ENCODE measurements at places on chromosomes 16 and 17. TPM values are rescaled to one million over a fixed set of nuclear protein-coding genes. Genes with fewer than 3 reads are reported as not detected.

CDH8 gene
- 28.5 TPM for total RNA-seq

- H3K27me3 ChIP-seq, result no peaks in the 10 kb centered on the region
- peaks cover 83% of the 10 kb centered on the region for H3K36me3 ChIP-seq
- no peak overlapping the region for H3K27ac ChIP-seq
- no peaks in the 10 kb centered on the region for H3K4me1 ChIP-seq
Measured at GRCh38 chr16:89104930-89105571, 11.4 kb downstream of the ACSF3 start.

DNA sequence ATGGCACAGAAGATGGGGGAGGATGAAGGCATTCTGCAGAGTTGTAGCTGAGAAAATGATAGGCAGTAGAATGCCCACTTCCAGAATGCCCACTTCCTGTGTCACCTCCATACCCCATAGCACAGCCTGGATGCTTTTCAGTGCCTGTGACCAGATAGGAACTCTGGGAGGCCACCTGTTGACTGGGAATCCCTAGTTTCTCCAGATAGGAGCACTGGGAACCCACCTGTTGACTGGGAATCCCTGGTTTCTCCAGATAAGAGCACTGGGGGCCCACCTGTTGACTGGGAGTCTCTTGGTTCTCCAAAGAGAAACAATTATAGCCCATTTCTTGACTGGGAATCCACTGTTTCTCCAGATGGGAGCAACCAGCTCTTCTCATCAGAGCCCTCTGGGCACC lies 11.6 kb downstream of the CPHXL start:
- no peak overlapping the region for H3K4me3 ChIP-seq
- no peaks in the 10 kb centered on the region for H3K4me1 ChIP-seq
- no peak for DNase-seq
- H3K36me3 ChIP-seq, result no peaks in the 10 kb centered on the region
- no peak overlapping the region for H3K27ac ChIP-seq
- H3K27me3 ChIP-seq, result no peaks in the 10 kb centered on the region

- no peak for DNase-seq
- peak overlapping the region; percentile 80 for H3K4me3 ChIP-seq
- peaks cover 23% of the 10 kb centered on the region for H3K4me1 ChIP-seq
- peaks cover 36% of the 10 kb centered on the region for H3K36me3 ChIP-seq
Measured at GRCh38 chr16:30875871-30876801, 17.7 kb downstream of the BCL7C start.

GRCh38 chr16:15482068-15482747 lies 47.8 kb downstream of the BMERB1 start:
- no peaks in the 10 kb centered on the region for H3K27me3 ChIP-seq
- no peaks in the 10 kb centered on the region for H3K36me3 ChIP-seq
- DNase-seq, result no peak
- no peak overlapping the region for H3K27ac ChIP-seq
- no peak overlapping the region for H3K4me3 ChIP-seq
- H3K4me1 ChIP-seq, result no peaks in the 10 kb centered on the region

GRCh38 chr16:77043076-77043475 lies 147.9 kb upstream of the MON1B start:
- no peak for DNase-seq
- H3K27me3 ChIP-seq, result no peaks in the 10 kb centered on the region
- no peaks in the 10 kb centered on the region for H3K4me1 ChIP-seq
- no peaks in the 10 kb centered on the region for H3K36me3 ChIP-seq

GRCh38 chr16:13038591-13038990 lies 137.2 kb downstream of the SHISA9 start:
- no peak overlapping the region for H3K4me3 ChIP-seq
- H3K27ac ChIP-seq, result no peak overlapping the region
- DNase-seq, result no peak
- H3K4me1 ChIP-seq, result no peaks in the 10 kb centered on the region
- no peaks in the 10 kb centered on the region for H3K27me3 ChIP-seq

GRCh38 chr17:50830994-50831393 lies 4.4 kb upstream of the WFIKKN2 start:
- no peaks in the 10 kb centered on the region for H3K36me3 ChIP-seq
- peaks cover 58% of the 10 kb centered on the region for H3K4me1 ChIP-seq
- peak overlapping the region; percentile 60 for H3K27ac ChIP-seq
- H3K4me3 ChIP-seq, result no peak overlapping the region
- no peak for DNase-seq
